ENCODE measurements at places on chromosomes 4 and X.

GRCh38 chrX:111100191-111100590, 4.2 kb downstream of the PAK3 start:
- DNase-seq = peak; percentile 21

GRCh38 chr4:168183717-168184571, 91.6 kb downstream of the ANXA10 start:
- peak; percentile 37 for DNase-seq

DNA sequence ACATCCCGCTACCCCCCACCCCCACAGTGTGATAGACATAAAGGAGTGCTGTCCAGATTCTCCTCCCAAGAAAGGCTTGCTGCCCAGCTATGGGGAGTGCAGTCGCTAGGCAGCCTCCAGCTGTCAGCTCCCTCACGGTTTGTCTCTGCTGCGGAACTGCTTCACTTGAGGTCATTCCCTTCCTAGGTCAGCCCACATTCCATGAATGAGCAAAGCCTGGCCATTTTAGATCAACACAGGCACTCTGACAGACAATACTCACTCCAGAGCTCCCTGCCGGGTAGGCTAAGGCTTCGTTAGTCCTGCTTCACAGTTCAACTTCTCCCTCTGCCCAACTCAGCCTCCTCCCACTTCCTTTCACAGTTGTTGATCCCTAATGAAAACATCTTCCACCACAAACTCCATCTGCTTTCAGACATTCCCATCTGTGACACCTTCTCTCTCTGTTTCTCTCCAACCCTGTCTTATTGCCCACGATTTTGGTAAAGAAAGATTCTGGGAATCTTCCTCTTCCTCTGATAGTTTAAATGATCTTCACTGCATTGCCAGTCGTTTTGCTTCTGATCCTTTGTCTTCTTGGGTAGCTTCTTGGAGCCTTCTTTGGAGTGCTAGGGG, 318.9 kb upstream of the F9 start:
- no peak for DNase-seq

- peak; percentile 8 for DNase-seq
These were observed 759 bp downstream of the ZC4H2 start for GRCh38 chrX:64975491-64975890.

GRCh38 chr4:95839891-95840290, at the start of gene PDHA2:
Gene PDHA2, plus strand, starts transcription at chr4:95840093. Its CDS starts 58 bp downstream, at chr4:95840151.
- DNase-seq = no peak

DNA sequence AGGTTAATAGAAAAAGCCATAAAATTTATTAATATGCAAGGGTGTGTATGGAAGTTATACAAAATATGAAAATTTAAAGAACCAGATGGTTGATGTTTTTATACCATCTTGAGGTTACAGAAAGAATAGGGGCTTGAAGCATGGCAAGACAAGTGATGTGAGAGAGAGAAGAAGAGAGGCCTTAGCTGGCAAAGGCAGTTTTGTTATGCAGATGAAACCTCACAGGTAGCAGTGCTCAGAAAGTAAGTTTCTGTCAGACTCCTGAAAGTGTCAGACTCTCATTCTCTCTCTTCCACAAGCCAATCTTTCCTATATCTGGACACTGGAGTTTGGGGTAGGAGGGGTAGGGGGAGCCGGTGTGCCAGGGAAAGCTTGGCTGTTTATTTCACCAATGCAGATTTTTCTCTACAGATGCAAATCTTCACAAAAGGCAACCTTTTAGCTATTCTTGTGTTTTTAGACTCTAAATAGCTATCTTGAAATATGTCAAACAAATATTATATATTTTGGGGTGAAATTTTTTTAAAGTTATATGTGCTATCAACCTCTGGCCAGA, 124.5 kb downstream of the CFAP299 start:
- no peak for DNase-seq

DNA sequence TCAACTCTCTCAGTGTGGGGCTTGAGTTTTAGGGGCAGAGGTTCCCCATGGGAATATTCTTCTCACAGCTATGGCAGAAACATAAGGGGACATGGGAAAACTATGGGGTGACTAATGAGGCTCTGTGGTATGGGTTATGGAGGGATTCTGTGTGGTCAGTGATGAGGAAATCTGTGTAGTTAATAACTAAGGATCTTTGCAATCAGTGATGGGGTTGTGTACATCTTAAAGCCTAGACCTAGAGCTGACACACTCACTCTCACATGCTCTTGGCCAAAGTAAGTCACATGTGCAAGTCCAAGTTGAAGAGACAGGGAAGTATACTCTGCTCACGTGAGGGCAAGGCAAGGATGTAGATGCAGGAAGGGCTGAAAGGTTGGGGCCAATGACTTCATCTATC, 86.4 kb upstream of the UXT start:
- peak; percentile 70 for DNase-seq

GRCh38 chr4:18025288-18025687, 3.7 kb upstream of the LCORL start:
- DNase-seq = no peak

DNA sequence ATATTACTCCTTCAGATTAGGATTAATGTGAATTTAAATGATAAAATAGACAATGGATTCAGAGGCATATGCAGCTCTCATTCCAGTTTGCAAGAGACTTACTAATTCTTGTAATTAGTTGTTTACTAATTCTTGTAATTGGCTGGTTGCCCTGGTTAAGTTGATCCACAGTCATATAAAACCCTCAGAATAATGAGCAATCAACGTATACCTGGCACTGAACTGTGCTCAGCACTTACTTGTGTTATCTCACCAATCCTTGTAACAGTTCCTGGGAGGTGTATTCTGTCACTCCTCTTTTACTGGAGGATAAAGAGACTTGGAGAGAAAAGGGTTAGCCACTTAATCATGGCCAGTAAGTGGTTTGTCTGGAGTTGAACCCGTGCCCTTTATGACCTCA, 10.5 kb downstream of the HERC5 start:
- no peak for DNase-seq

- no peak for DNase-seq
These were observed 30.3 kb downstream of the TMPRSS11A start for GRCh38 chr4:67933038-67933437.

DNA sequence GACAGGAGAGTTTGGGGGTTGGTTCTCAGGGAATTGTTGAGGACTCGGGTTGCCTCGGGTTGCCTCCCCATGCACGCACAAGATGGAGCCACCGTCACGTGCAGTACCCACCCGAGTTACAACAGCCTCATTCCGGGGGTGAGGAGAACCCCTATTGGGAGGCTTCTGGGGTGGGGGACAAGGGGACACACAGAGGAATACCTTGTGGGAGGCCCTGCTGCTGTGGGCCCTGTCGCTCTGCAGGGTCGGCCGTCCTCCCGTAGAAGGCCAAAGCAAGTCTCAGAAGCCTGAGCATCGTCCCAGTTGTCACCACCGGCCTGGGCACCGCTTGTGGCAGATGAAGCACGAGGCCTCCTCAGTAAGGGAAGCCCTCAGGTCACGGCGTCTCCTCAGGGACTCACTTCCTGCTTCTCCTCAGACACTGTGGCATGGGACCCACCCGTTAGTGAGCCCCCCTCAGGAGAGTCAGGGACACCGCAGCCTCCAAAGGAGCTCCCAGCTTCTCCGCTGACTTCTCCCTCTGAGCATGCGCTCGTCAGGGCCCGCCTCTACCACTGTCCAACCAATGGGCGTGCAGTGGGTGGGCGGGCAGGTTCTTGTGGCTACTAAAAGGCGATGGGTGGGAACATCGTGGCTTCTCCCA, at the start of gene CT55:
TSS of gene CT55 (minus strand) at position 522 of the 643 bp plus-strand sequence. CDS start at position 295, 227 bp downstream.
- no peak for DNase-seq

- DNase-seq = peak; percentile 24
These were observed 79.1 kb downstream of the CLCN4 start for GRCh38 chrX:10235851-10236250.

DNA sequence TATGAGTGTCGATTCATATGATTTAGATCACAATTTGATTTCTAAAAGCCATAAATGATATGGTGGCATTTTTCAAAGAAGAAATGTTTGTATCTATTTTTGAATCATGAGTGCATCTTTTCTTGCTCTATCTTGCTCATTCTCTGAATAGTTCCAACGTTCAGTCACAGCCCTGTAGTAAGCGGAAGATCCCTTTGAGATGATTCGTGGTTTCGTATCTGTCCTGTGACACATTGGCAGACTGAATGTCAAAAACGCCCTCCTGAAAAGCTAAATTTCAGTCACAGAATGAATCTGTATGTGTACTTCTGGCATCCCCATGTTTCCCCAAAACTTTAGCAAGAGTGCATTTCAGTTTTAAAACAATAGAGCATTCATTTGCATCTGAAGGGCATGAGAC, 1066.9 kb upstream of the TENM3 start:
- no peak for DNase-seq

DNA sequence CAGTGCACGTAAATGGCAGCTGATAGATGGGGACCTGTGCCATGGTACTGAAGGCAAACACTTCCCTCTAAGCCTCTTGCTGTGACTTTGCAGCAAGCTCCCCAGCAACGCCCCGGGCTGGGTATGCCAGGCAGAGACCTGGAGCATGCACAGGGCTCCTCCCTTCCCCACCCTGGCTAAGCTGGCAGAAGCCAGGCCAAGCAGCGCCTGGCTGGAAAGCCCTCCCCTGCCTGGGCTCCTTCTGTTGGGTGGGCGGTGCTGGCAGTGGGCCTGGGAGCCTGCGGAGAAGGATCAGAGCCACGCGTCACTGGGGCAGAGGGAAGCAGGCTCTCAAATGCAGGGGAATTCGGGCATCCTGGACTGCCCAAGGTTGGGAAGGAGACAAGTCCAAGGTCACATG, 3.6 kb downstream of the ATP2B3 start:
- DNase-seq = peak; percentile 22

- no peak for DNase-seq
These were observed 4.4 kb upstream of the PRDX4 start for GRCh38 chrX:23662853-23663252.

- no peak for DNase-seq
These were observed 57.9 kb downstream of the TEX13B start for GRCh38 chrX:107924136-107924746.

- DNase-seq = peak; percentile 43
These were observed at the start of gene TLR10 for GRCh38 chr4:38782452-38783108. Gene TLR10, minus strand, starts transcription at chr4:38782990. Its CDS starts 7,400 bp downstream, at chr4:38775590.

- DNase-seq = no peak
These were observed 37.7 kb upstream of the TASL start for GRCh38 chrX:30615229-30615628.

GRCh38 chrX:46477435-46477834, 67.8 kb downstream of the ZNF674 start:
- peak; percentile 2 for DNase-seq

GRCh38 chr4:189660722-189661360, 279.8 kb upstream of the FRG1 start:
- no peak for DNase-seq

DNA sequence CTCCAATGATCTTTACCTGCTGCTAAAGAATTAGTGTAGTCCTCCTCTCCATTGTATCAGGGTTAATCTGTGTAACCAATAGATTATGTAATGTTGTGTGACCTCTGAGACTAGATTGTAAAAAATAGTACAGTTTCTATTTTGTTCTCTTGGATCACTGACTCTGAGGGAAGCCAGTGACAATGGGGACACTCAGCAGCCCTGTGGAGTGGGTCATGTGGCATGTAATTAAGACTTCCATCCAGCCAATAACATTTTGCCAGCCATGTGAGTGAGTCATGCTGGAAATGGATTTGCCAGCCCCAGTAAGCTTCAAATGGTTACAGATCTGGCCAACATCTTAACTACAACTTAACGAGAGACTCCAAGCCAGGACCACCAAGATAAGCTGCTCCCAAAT, 332.3 kb downstream of the PTTG2 start:
- DNase-seq = peak; percentile 10

DNA sequence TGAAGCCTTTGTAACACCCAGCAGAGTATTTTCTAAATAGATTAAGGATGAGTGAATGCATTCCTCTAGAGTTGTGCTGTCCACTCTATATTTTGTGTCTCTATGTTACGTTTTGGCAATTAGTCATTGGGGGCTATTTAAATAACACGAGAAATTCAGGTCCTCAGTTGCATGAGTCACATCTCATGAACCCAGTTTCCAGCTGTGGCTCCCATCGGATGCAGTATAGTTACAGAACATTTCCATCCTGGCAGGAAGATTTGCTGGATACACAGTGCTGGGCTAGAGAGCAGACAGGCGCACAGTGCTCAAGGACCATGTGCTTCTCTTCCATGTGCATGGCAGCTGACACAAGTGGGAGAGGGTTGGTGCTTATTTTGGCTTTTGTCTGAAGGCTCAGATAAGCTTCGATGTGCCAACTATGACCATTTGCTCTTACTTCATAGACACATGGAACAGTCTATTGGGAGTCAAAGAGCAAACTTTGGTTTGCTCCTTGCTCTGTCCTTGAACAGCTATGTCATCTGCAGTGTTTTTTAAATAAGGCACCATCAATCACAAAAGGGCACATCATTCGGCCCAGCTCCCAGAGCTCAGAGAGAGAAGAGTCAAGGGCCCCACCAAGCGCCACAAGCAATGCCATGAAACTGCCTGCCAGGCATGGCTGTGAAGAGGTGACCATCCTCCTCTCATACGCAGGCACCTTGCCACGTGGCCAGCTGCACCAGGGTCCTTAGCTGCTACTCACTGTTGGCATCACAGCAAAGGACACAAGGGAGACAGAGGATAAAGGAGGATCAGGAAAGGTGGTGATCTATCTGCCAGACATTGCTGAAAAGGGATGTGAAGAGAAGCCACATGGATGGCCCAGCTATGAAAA, 8.1 kb upstream of the STS start:
- peak; percentile 16 for DNase-seq

DNA sequence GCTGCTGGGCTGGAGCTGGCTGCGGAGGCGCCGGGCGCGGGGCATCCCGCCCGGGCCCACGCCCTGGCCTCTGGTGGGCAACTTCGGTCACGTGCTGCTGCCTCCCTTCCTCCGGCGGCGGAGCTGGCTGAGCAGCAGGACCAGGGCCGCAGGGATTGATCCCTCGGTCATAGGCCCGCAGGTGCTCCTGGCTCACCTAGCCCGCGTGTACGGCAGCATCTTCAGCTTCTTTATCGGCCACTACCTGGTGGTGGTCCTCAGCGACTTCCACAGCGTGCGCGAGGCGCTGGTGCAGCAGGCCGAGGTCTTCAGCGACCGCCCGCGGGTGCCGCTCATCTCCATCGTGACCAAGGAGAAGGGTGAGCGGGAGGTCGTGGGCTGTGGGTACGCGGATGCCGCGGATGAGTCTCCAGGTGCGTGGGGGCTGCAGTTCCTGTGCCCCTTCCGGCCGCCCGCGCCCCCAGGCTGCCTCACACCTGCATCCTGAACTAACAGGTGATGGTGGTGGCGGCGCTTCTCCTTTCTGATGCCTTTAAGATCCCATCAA, 499 bp downstream of the CYP2U1 start:
- no peak for DNase-seq

DNA sequence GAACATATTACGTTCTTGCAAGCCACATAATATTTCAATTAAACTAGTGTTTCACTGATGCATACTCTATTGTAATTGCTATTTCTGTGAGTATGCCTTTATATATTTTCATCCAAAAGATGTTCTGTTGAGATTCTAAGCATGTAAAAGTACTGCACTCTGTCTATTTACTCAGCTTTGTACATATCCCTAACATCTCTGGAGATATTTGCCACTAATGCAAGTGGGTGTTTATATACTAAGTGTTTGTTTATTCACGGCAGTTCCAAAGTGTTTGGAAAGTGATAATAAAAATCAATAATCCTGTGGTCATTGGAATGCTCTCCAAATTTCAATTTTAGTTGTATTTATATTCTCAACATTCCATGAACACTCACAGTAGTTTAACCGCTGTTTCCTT, 1989.0 kb downstream of the C4orf33 start:
- no peak for DNase-seq
